ENCODE measurements at places on chromosomes 1 and 21.

DNA sequence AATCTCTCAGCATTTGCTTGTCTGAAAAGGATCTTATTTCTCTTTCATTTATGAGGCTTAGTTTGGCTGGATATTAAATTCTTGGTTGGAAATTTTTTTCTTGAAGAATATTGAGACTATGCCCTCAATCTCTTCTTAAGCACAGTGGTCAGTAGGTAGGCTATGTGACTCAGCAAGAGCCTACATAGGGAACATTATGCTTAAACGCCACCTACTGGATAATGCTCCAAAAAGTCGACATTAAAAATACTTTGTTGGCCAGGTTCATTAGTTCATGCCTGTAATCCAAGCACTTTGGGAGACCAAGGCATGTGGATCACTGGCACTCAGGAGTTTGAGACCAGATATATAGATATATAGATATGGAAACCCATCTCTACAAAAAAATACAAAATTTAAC, 678.0 kb upstream of the USP24 start:
- no peak for DNase-seq

DNA sequence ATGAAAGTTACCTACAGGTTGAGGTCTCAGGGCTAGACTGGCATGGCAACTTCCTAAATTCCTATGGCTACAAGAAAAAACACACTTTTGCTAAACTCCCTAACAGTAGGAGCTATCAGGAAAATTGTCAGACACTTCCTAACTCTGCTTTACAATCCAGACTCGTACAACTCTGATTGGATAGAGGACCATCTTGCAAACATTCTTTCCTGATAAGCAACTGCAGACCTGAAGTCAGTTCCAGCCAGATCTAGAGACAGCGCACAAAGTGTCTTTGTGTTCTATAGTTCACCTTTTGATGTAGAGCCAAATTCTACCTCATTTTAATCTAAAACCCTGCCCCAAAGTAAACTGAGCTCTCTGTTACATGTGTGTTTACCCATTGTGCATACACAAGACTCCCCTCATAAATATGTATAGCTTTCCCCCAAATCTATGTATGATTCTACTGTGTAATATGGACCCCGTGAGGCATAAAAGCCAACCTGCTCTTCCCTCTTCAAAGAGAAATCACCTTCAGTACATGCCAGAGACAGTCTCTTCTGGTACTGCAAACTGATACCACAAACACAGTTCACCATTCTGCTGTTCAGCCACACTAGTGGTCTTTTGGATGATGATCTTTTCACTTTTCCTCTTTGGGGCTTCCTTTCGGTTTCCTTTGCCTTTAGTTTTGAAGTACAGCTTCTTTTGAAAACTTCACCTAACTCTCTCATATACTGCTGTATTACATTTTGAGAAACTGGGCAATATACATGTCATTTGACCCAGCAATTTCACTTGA, 21.7 kb downstream of the ZP4 start:
- DNase-seq, result no peak

DNA sequence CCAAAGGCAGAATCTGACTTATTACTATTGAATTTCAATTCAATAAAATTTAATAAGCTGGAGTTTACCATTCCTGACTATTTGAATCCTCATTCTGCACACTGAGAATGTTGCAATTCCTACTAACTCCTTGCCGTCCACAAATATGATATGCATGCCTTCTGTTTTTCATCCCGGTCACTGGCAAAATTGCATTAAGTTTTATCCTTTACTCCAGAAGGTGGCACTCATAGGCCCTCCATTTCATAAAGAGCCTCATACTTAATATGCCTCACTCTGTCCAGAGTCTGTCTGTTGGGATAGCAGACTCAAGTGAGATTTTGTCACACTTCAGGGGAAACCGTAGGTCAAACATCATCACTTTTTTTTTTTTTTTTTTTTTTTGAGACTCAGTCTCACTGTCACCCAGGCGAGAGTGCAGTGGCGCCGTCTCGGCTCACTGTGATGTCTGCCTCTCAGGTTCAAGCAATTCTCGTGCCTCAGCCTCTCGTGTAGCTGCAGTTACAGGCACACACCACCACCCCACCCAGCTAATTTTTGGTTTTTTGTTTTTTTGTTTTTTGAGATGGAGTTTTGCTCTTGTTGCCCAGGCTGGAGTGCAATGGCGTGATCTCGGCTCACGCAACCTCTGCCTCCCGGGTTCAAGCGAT, 27.3 kb downstream of the F11R start:
- peak; percentile 25 for DNase-seq

DNA sequence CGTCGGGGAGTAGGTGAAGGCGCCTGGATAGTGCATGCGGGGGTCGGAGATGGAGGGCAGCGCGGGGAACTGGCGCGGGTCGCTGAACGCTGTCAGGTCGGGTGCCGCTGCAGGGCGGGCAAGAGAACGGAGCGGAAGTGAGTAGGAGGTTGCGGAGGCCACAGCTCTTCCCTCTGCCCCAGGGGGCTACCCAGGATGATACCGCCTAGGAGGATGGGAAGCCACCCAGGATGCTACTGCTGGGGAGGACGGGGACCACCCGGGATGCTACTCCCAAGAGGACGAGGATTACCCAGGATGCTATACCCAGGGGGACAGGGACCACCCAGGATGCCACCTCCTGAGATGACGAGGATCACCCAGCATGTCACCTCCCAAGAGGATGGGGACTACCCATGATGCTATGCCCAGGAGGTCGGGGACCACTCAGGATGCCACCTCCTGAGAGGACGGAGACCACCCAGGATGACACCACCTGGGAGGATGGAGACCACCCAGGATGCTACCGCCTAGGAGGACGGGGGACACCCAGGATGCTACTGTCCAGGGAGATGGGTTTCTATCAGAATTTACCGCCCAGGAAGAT, 123.8 kb downstream of the CLIC6 start:
- no peak for DNase-seq

- DNase-seq, result no peak
These were observed 14.2 kb downstream of the TRAF5 start for GRCh38 chr1:211340622-211341507.

DNA sequence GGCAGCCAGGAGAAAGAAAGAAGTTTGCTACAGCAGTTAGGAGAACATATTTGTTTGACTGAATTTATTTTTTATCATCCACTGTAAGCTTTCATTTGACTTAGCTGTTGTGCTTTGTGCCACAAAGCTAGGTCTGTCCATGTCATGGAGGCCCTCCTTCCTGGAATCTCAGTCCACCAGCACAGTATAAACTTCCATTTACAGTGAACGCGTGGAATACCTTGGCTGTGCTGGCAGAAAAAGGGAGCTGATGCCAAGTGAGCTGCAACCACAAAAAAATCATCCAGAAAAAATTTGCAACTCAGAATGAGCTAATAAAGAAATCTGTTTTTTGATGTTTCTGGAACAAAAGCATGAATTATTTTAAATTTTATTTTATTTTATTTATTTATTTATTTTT, 72.6 kb downstream of the ATP6V1G3 start:
- DNase-seq, result no peak

- no peak for DNase-seq
These were observed 147.7 kb upstream of the HOOK1 start for GRCh38 chr1:59667020-59667419.

- no peak for DNase-seq
These were observed 36.3 kb downstream of the MSTO1 start for GRCh38 chr1:155646307-155646706.

GRCh38 chr21:27134516-27134915, 167.6 kb upstream of the ADAMTS5 start:
- DNase-seq, result no peak

GRCh38 chr1:212518188-212519054, 85.7 kb downstream of the NENF start:
- DNase-seq, result no peak

DNA sequence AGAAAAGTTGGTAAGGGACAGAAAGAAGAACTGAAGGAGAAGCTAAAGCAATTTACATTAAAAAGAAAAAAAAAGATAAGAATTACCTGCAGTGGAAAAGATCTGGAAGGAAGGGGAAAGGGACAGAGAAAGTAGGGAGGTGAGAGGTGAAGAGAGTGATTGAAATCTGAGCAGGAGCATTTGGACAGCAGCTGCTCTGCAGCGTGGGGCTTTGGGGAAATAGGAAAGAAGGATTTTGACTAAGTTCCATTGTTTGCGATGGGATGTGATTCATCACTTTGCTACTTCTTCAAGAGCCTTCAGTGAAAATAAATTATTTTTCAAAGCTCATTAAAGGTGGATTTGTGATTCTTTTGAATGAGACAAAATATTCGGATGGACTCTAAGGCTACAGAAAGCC, 26.1 kb upstream of the NMNAT2 start:
- no peak for DNase-seq

DNA sequence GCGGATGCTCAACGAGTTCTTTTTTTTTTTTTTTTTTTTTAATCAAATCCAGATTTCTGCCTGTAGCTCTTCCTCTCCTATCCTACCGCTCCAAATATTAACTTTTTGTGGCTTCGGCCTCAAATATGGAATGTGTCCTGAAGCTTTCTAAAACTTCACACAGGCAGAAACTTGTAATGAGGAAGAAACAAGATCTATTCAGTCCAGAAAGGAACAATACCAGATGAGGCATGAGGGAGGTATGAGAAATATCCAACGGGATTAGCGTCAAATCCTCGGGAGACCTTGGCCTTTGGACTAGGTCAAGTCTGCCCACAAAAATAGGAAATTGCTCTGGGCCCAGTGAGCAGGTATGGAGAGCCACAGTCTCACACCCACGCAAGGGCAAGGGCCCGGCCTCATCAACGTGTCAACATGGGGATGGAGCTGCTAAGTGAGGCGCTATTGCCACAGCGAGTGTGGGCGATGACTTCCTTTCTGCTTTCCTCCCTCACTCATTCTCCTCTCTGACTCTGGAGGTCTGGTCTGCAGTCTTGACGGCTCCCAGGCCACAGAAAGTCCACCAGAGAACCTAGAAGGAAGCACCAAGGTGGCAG, 66.6 kb downstream of the BCAR3 start:
- no peak for DNase-seq

GRCh38 chr1:1873186-1873585, 17.7 kb downstream of the GNB1 start:
- DNase-seq, result no peak

DNA sequence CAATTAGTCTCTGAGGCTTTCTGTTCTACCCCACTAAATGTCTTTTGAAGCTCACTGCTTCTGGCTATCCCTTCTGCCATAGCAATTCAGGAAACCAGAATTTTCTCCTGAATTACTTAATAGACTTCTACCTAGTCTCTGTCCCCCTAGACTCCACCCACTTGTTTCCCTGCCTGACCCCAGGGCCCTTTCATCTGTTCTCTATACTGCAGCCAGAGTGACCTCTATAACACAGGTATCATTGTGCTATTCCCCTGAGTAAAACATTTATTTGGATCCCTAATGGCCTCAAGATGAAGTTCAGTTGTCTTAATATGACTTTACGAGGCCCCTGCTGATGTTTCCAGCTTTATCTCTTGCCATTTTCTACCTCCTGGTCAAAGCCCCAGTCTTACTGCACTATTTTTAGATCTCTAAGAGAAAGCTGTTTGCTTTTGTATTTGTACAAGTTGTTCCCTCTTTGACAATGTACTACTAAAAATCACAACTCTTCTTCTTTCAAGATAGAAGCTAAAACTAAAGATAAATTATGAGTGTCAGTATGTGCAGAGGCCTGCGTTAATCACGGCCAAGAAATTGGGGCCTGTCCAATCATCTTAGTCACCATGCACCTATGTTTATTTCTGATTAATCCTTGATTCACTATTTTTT, 54.5 kb downstream of the ATP1B1 start:
- no peak for DNase-seq

- no peak for DNase-seq
These were observed 84.1 kb upstream of the SLC44A3 start for GRCh38 chr1:94736073-94736472.

GRCh38 chr1:202146279-202146678, 1.7 kb upstream of the ARL8A start:
- DNase-seq, result no peak

DNA sequence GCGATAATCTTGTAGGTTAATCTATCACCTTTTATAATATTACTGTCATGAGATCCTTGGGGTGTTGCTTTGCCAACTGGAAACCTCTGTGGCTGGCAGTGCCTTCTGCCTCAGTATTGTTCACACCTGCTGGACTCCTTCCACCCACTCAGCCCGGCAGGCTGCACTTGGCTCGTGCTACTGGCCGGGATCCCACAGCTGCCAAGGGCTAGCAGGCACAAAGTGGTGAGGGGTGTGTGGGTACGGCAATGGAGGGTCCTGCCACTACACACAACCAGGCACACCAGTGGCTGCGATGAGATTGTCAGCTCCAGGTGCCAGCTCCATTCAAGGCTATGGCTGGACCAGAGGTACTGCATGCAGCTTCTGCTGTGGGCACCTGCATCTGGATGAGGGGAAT, 191.2 kb upstream of the LYPLAL1 start:
- DNase-seq, result no peak

DNA sequence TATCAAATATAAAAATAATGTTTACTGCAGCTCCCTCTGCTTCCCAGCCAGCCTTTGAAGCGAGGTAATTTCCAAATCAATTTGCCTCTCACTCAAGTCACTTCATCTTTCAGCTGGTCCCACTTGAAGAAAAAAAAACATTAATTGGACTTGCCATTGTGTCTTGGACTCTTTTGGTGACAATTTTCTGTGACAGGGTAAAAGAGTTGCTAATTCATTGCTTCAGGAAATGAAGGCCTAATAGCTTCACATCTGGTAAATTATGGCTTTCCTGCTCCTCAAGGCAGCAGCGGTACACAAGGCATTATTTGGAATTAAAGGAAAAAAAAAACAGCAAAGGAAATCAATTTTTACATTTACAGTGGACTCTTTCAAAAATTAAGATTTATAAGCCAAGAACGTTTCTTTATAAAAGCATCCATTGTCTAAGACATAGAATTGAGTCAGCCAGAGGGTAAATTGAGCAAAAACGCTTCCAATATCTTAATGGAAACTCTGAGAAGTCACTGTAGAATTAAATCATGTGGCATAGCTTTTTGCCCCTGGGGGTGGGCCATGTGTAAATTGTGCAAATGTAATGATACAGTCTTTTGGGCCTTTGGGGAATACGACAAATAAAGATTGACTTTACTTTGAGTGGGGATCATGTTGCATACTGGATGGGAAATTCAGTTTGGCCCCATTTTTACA, 102.5 kb downstream of the LYPLAL1 start:
- DNase-seq, result no peak

- DNase-seq, result no peak
These were observed 66.1 kb upstream of the ACTL8 start for GRCh38 chr1:17689011-17689410.

DNA sequence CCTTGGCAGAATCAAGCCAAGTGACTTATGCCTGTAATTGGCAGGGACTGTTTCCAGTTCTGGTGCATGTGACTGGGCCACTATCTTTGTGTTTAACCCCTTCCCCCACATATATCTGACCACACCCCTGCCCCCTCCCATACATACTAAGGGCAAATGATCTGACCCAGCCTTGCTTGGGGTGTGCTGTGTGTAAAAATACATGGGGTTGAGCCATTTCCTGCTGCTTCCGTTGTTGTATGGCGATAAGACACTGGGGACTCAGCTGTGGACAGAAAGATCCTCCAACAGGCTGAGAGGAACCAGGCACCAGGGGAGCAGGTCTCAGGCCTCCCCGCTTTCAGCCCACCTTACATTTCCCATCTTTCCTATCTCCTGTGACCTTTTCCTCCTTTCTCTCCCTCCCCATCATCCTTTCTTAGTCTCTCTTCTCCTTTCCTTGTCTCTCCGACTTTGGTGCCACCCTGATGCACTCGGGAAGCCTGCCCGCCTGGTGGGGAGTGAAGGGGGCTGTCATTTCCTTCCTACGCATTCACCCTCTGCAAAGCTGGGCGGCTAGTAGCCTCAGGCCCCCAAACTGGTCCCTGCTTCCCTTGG, 39.7 kb downstream of the TMCC2 start:
- no peak for DNase-seq

- no peak for DNase-seq
These were observed 128.7 kb upstream of the F3 start for GRCh38 chr1:94670273-94670672.

Measured in CD4-positive, alpha-beta T cell treated with Interleukin-2 at 100 ng/mL for 4 hours (primary cell).